ENCODE measurements at places on chromosomes 12 and 14.

DNA sequence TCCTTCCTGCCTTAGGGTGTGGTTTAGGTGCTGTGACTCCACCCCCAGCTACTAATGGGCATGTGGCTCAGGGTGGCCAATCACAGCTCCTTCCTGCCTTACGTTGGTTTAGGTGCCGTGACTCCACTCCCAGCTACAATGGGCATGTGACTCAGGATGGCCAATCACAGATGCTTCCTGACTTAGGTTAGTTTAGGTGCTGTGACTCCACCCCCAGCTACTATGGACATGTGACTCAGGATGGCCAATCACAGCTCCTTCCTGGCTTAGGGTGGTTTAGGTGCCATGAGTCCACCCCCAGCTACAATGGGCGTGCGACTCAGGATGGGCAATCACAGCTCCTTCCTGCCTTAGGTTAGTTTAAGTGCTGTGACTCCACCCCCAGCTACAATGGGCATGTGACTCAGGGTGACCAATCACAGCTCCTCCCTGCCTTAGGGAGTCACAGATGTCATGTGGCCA is 163.9 kb downstream of the TBX5 start:
- DNase-seq, result no peak
- H3K27ac ChIP-seq, result no peak overlapping the region
- no peaks in the 10 kb centered on the region for H3K36me3 ChIP-seq
- no peaks in the 10 kb centered on the region for H3K4me1 ChIP-seq
- peaks cover 3% of the 10 kb centered on the region for H3K27me3 ChIP-seq

- no peaks in the 10 kb centered on the region for H3K36me3 ChIP-seq
- no peak overlapping the region for H3K4me3 ChIP-seq
- no peaks in the 10 kb centered on the region for H3K4me1 ChIP-seq
- no peak overlapping the region for H3K27ac ChIP-seq
- DNase-seq, result no peak
Measured at GRCh38 chr12:12206776-12207388, 60.0 kb downstream of the LRP6 start.

- no peaks in the 10 kb centered on the region for H3K36me3 ChIP-seq
- no peak overlapping the region for H3K27ac ChIP-seq
- no peak overlapping the region for H3K4me3 ChIP-seq
- no peak for DNase-seq
Measured at GRCh38 chr14:53375599-53375998, 222.5 kb upstream of the DDHD1 start.

- no peaks in the 10 kb centered on the region for H3K36me3 ChIP-seq
- H3K4me3 ChIP-seq, result no peak overlapping the region
- H3K27ac ChIP-seq, result no peak overlapping the region
- H3K4me1 ChIP-seq, result no peaks in the 10 kb centered on the region
- H3K27me3 ChIP-seq, result no peaks in the 10 kb centered on the region
Measured at GRCh38 chr14:59333235-59333634, 131.9 kb downstream of the GPR135 start.

- DNase-seq, result peak; percentile 35
- H3K4me3 ChIP-seq, result no peak overlapping the region
- peak overlapping the region; percentile 98 for H3K27ac ChIP-seq
Measured at GRCh38 chr12:68358532-68359485, 26.6 kb upstream of the MDM1 start.

- no peak overlapping the region for H3K4me3 ChIP-seq
- no peaks in the 10 kb centered on the region for H3K36me3 ChIP-seq
- no peaks in the 10 kb centered on the region for H3K27me3 ChIP-seq
- H3K27ac ChIP-seq, result no peak overlapping the region
Measured at GRCh38 chr14:96911499-96912149, 114.4 kb downstream of the VRK1 start.

GRCh38 chr14:81474685-81475324 is 58.8 kb downstream of the SEL1L start:
- no peak for DNase-seq
- peaks cover 8% of the 10 kb centered on the region for H3K36me3 ChIP-seq
- H3K4me3 ChIP-seq, result no peak overlapping the region
- no peaks in the 10 kb centered on the region for H3K27me3 ChIP-seq
- no peak overlapping the region for H3K27ac ChIP-seq

GRCh38 chr14:79016828-79017505 is 846.8 kb downstream of the NRXN3 start:
- no peak overlapping the region for H3K27ac ChIP-seq
- DNase-seq, result no peak
- H3K4me1 ChIP-seq, result no peaks in the 10 kb centered on the region
- no peaks in the 10 kb centered on the region for H3K36me3 ChIP-seq
- no peaks in the 10 kb centered on the region for H3K27me3 ChIP-seq
- no peak overlapping the region for H3K4me3 ChIP-seq

DNA sequence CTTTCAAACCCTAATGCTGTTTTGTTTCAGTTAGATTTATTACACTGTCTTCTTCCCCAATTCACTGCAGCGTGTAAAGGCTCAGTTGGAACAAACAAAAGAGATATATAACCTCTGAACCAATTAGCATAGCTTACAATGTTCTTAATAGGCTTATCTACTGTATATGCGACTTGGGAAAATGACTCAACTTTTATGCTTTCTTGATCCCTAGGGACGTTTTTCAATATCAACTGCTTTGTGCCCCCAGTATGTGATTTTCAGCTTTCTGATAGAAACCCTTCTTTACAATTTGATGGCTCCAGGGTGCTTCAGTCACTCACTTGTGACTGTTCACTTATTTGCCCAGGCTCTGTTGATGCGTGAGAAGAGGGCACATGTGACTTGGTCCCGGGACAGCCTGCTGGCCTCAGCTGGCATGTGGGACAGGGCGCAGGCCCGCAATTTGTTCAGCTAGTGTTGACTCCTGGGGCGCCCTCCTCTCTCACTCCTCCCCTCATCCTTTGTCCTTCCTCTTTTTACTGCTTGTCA is 107.1 kb downstream of the TMTC2 start:
- no peaks in the 10 kb centered on the region for H3K4me1 ChIP-seq
- DNase-seq, result no peak
- H3K27me3 ChIP-seq, result no peaks in the 10 kb centered on the region
- H3K27ac ChIP-seq, result no peak overlapping the region

DNA sequence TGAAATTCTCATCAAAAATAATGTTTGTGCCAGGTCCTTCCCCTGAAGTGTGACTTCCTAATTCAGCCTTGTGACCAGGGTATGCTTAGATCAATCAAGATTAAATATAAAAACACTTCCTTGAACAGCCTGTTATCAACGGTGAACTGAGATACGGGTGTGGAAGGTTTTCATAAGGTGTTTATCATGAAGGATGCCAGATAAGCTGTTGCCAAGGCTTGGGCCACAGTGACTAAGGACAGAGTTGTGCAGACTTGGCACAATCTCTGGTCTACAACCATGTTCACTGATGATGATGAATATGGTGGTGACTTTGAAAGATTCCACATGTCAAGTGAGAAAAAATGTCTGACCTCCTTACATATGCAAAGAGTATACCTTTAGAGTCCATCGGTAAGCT is 51.3 kb upstream of the LIN7A start:
- H3K36me3 ChIP-seq, result no peaks in the 10 kb centered on the region
- H3K4me1 ChIP-seq, result no peaks in the 10 kb centered on the region
- H3K27me3 ChIP-seq, result no peaks in the 10 kb centered on the region
- no peak overlapping the region for H3K27ac ChIP-seq
- H3K4me3 ChIP-seq, result no peak overlapping the region
- no peak for DNase-seq

DNA sequence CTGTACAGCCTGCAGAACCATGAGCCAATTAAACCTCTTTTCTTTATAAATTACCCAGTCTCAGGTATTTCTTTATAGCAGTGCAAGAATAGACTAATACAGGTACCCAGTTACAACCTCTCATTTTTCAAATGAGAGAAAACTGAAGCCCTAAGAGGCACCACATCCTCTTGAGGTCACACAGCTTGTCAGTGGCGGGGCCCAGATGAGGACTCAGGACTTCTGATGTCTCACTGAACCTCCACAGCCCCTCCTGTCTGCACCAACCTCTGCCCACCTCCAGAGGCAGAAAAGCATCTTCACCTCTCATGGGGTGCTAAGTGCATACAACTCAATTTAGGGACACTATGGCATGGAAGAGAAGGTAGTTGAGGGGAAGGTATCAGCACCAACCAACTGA is 120.7 kb downstream of the CRACR2A start:
- no peak for DNase-seq
- no peaks in the 10 kb centered on the region for H3K27me3 ChIP-seq
- H3K27ac ChIP-seq, result no peak overlapping the region
- H3K36me3 ChIP-seq, result no peaks in the 10 kb centered on the region
- H3K4me1 ChIP-seq, result no peaks in the 10 kb centered on the region

DNA sequence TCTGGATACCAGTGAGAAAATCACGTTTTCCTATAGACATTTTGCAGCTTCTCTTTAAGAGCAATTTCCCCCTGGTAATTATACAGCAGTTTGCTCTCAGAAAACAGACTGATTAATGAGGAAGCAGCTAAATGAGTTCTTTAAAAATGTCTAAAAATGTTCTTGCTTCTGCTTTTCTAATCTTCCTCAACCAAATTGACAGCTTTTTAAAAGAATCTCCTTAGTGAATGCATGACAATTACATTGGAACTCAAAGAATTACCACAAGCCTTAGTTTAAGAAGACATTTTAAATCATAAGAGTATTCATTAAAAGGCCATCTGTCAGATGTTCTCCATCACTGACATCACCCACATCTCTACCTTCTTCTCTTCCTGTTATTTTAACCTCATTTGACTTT is 135.8 kb upstream of the PLXNC1 start:
- no peak overlapping the region for H3K4me3 ChIP-seq
- H3K27ac ChIP-seq, result no peak overlapping the region
- H3K27me3 ChIP-seq, result no peaks in the 10 kb centered on the region
- H3K36me3 ChIP-seq, result no peaks in the 10 kb centered on the region

GRCh38 chr12:53825246-53826081 is 73.7 kb upstream of the CISTR start:
- no peaks in the 10 kb centered on the region for H3K27me3 ChIP-seq
- H3K27ac ChIP-seq, result peak overlapping the region; percentile 99
- H3K4me3 ChIP-seq, result no peak overlapping the region
- H3K36me3 ChIP-seq, result no peaks in the 10 kb centered on the region

DNA sequence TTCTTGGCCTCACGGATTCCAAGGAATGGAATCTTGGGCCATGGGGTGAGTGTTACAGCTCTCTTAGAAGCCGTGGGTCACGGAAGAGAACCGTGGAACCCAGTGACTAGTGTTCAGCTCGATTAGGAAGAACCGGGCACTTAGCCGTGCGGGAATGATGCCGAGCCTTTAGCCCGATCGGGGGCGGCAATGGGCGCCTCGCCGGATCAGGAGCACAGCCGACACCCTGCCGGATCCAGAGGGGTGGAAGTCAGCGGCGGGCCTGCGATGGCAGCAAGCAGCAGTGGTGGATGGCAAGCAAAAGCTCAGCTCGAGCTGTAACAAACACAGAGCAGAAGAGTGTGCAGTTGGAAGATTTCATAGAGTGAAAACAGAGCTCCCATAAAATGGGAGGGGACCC is 21.1 kb upstream of the ULK1 start:
- H3K27me3 ChIP-seq, result no peaks in the 10 kb centered on the region
- H3K4me3 ChIP-seq, result no peak overlapping the region
- H3K36me3 ChIP-seq, result no peaks in the 10 kb centered on the region
- H3K4me1 ChIP-seq, result peaks cover 16% of the 10 kb centered on the region
- no peak for DNase-seq

- peaks cover 61% of the 10 kb centered on the region for H3K4me1 ChIP-seq
- H3K27me3 ChIP-seq, result no peaks in the 10 kb centered on the region
- no peak overlapping the region for H3K4me3 ChIP-seq
- no peak for DNase-seq
Measured at GRCh38 chr14:99548871-99549515, 55.0 kb downstream of the CCDC85C start.

- H3K36me3 ChIP-seq, result no peaks in the 10 kb centered on the region
- no peak overlapping the region for H3K4me3 ChIP-seq
- no peak overlapping the region for H3K27ac ChIP-seq
- H3K4me1 ChIP-seq, result no peaks in the 10 kb centered on the region
- no peaks in the 10 kb centered on the region for H3K27me3 ChIP-seq
- no peak for DNase-seq
Measured at GRCh38 chr14:93464271-93464670, 33.5 kb downstream of the UNC79 start.

DNA sequence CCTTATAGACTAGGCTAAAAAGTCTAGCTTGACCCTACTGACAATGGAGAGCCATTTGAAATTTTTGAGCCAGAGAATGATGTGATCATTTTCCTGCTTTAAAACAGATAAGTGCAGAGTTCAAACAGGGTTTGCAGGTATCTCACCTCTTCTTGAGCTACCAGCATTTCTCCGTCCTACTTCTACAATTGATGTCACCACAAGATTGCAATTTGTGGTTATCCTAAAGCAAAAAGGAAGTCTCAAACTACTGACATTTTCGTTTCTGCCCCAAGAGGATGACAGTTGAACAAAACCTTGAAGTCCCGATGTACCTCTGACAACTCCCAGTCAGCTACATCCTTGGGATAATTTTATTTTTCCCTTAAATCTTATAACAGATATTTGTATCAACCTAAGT is 86.7 kb downstream of the PTGER2 start:
- no peak overlapping the region for H3K27ac ChIP-seq
- H3K27me3 ChIP-seq, result no peaks in the 10 kb centered on the region
- no peaks in the 10 kb centered on the region for H3K36me3 ChIP-seq
- no peak overlapping the region for H3K4me3 ChIP-seq
- no peak for DNase-seq

DNA sequence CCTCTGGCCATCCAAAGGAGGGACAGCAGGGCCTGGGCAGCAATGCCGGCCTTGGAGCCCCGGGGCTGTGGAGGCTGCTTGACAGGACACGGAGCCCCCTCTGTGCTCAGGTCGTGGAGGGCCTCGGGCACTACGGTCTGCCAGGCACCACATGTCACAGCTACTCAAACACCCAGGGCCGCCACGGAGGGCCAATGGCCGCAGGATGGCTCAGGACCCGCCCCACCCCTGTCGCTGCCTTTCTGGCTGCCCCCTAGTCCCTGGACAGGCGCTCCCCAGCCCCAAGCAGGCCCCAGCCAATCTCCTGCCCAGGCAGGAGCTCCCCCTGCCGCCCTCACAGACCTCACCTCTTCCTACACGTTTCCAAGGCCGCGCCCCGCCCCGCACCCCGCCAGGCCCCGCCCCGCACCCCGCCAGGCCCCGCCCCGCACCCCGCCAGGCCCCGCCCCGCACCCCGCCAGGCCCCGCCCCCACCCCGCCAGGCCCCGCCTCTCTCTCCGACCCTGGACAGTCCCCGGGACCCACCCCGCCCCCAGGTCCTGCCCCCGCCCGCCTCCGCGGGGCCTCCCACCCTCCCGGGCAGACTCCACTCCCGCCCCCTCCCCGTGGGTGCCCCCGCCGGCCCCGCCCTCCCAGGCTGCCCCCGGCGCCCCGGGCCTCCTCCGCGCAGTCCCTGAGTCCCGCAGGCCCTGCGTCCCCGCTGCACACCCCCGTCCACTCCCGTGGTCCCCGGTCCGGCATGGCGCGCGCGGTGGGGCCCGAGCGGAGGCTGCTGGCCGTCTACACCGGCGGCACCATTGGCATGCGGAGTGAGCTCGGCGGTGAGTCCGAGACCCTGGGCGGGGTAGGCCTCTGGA is at the start of gene ASPG:
TSS of gene ASPG (plus strand) at position 669 of the 857 bp plus-strand sequence. CDS start at position 740, 71 bp downstream.
- no peak within 1 kb of the TSS for H3K4me3 ChIP-seq
- H3K27ac ChIP-seq, result no peak within 1 kb of the TSS
- H3K4me1 ChIP-seq, result no peaks in the 10 kb centered on the region
- no peaks in the 10 kb centered on the region for H3K27me3 ChIP-seq
- no peak for DNase-seq

Data from Panc1 (cell line).